ENCODE measurements at places on chromosomes 6 and 20.

DNA sequence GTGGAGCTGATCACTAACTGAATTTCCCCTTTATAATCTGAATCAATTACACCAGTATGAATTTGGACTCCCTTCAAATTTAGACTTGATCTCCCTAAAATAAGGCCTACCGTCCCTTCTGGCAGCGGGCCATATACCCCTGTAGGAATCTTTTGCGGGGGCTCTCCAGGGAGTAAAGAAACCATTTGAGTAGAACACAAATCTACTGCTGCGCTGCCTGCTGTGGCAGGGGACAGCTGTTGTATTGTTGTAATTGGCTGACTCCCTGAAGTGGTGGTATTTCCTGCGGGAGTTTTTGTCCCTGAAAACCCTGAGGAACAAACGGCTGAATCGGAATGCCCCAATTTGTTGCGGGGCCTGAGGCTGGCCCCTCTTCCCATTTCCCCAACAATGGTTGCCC lies 16.0 kb upstream of the PTCRA start:
- no peak for DNase-seq

- no peak for DNase-seq
Measured at GRCh38 chr20:40037511-40037910, 651.5 kb downstream of the MAFB start.

DNA sequence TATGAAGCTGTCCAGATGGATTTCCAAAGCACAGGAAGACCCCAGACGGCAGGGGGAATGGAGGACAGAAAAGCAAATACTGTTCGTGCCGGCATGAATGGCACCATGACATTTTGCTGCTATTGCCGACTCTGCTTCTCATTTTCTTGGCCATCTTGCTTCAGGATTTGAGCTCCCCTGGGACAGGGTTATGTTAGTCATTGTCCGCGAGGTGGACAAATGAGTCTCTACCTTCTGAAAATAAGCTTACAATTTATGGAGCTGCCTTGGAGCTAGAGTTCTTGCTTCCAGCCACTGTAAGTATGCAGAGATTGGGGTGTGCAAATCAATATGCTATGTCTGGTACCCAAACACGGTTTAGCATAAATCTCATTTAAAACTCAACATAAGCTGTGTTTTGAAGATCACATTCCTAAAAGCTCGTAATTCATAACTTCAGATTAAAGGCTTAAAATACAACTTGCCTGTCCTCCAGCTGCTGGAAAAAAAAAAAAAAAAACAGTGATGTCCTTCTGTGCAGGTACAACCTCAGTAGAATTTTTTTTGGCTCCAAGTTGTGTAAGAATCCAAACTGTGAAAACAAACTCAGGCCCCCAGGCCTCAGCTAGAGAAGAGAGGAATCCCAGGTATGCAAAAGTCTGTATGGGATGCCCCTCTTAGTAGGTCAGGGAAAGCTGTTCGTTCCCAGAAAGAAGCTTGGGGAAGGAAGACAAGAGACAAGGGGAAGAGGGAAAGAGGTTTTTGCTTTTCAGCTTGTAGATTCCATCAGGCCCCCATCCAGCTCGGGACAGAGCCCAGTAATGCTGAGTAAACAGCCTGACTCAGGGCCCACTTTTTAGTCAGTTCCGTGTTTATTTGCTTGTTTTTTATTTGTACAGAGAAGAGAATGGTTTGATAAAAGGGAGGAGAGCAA lies 184.2 kb upstream of the FOXA2 start:
- no peak for DNase-seq

GRCh38 chr6:57108691-57109090 lies 18.7 kb downstream of the ZNF451 start:
- DNase-seq = no peak

DNA sequence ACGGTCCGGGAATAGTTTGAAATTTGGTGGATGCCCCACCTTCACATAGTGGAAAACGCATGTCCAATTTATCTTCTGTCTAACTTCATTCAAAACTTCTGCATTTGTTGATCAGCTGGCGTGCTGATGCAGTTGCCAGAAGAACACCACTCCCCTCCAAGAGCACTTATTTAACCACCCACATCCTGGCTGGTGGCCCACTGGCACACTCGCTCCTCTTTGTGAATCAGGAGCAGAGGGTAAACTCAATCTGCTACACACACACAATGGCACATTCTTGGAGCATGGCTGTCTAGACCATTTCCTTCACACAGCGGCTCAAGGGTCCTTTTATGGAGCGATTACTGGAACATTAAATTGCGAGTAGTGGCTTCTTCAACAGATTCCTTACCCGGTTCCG lies 55.1 kb upstream of the CEP162 start:
- DNase-seq = no peak

- DNase-seq = no peak
Measured at GRCh38 chr6:155011809-155012291, 16.7 kb downstream of the TIAM2 start.

DNA sequence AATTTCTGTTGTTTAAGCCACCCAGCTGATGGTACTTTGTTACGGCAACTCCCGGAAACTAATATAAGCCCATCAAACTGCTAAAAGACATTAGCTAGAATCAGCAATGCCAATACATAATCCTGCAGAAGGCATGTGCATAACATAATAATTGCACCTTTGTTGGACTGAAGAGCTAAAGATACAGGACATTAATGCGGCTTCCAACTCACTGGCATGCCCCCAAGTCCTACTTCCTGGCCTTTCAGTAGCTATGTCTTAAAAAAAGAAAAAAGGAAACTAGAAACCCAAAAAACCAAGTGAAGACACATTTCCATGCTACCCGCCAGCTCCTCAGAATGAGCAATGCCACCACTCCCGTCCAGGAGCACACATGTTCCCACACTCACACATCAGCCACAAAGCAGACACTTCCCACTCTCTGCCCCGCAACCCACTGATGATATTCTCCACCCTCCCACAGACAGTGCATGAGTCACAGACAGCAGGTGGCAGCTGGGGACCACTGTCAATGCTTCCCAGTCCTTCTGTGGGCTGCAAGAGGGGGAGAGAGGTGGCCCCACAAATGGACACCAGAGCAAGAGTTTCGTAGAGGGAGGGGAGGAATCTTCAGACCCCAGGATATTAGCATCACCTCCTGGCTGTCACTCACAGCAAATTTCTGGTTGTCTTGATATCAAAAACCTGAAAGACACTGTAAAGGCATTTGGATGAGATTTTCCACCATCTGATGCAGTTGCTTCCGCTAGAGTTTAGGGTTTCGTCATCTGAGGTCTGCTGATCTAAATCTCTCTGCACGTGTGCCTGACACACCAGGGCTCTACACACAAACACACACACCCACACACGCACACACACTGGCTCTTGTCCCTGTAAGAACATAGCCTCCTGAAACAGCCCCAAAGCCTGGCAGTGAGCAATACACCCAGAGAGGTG lies 32.8 kb downstream of the GFOD1 start:
- DNase-seq = peak; percentile 83

DNA sequence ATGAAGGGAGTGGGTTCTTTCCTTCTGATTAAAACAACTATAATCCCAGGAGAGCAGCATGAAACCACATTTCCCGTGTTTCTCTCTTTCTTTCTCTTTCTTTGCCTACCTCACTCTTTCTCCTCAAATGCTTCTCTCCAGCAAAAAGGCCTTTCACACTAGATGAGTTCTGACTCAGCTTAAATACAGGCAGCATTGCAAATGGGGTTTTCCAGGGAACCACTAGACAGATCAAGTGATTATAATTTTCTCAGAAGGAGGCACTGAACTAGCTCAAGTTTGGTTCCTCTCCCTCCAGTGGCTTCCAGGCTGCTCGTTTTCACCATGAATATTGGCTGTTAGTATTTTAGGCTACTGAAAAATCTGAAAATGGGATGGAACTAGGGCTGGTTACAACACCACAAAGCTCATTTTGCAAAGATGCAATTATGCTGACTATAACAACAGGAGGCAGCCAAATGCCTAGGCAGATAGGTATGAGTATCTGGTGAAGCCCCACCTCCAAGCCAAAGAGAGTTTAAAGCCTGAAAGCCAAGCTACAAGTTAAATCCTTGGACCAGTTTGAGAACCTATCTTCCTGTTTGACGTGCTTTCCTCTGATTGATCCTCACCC lies 260.0 kb downstream of the MMUT start:
- no peak for DNase-seq

DNA sequence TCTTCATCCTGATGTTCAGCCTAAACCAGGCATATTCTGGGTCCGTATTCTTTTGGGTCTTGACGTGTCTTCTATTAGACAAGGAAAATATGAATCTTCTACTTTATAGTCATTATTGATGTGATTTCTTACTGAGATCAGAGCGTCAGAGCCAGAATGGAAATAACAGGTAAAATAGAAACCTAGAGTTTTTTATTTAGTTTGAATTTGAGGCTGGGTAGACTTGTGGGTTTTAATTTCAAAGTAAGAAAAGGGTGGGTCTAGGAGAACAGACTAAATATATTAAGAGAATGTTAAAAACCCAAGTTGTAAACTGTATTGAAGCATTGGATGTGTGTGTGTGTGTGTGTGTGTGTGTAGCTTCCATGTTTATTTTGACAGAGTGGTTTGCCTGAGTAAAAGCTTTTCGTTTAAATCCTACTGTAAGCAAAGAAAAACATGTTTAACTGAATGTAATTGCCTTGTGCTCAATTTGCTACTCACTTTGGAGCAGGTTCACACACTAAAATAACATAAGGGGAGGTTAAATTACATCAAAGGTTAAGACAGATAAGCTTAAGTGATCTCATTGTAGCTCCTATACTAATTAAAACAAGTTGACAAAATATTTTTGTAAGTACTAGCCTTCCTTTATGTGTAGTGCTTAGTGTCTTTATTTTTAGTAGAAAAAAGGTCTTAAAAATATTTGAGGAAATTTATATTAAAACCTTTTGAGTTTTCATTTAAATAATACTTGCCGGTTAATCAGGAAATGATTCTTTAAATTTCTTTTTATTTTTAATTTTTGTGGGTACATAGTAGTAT lies 17.4 kb downstream of the HECA start:
- DNase-seq = no peak

DNA sequence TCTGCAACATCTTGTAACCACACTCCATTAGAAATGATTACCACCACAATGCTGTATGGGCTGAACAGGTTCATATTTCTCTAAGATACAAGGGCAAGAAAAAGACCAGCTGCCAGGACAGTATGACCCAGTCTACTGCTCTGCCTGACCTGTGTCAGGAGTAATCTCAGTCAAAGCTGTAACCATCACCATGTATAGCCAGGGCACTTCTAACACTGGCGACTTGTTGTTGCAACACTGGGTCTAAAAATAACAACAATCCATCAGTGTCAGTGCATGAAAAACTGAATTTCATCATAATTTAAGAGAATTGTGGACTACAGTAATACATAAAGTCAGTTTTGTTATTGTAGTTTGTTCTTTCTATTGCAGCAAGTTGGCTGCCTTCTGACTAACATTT lies 738.6 kb upstream of the ADGRB3 start:
- no peak for DNase-seq

GRCh38 chr6:5365436-5366195 lies 104.3 kb downstream of the FARS2 start:
- no peak for DNase-seq
